Stomach (tissue), 19 donors: ENCODE measurements at places on chromosomes 5 and 9. TPM values are rescaled to one million over a fixed set of nuclear protein-coding genes. Genes with fewer than 3 reads are reported as not detected.

URM1 gene
- polyA plus RNA-seq, result 49.7 TPM

SLC23A1 gene
- not detected for polyA plus RNA-seq

RANBP17 gene
- polyA plus RNA-seq, result 2.1 TPM

AQP7 gene
- polyA plus RNA-seq, result 1.5 TPM

ADRB2 gene
- 0.37 TPM for polyA plus RNA-seq

SLC34A3 gene
- polyA plus RNA-seq, result not detected

FAM221B gene
- 0.10 TPM for polyA plus RNA-seq

AK3 gene
- polyA plus RNA-seq, result 33.9 TPM

ARHGEF39 gene
- polyA plus RNA-seq, result 3.2 TPM

UGT3A1 gene
- polyA plus RNA-seq, result not detected

IL9 gene
- not detected for polyA plus RNA-seq

ANKDD1B gene
- polyA plus RNA-seq, result 1.1 TPM

NR5A1 gene
- polyA plus RNA-seq, result 0.03 TPM

GLRA1 gene
- polyA plus RNA-seq, result not detected

TMEM215 gene
- not detected for polyA plus RNA-seq

PRDM9 gene
- not detected for polyA plus RNA-seq

IRGM gene
- polyA plus RNA-seq, result not detected
